ENCODE measurements at places on chromosomes 2 and 18.
A peak's percentile ranks its signal among the peaks of the same experiment; 100 is the strongest.

- DNase-seq = no peak
These were observed 143.9 kb downstream of the LTBP1 start for GRCh38 chr2:33090553-33091134.

GRCh38 chr2:213317929-213318328 is 33.7 kb downstream of the SPAG16 start:
- no peak for DNase-seq

GRCh38 chr18:8910843-8911242 is 191.7 kb upstream of the NDUFV2 start:
- no peak for DNase-seq

GRCh38 chr2:23464905-23465537 is 80.0 kb downstream of the KLHL29 start:
- no peak for DNase-seq

GRCh38 chr2:57907411-57907810 is 139.2 kb upstream of the VRK2 start:
- no peak for DNase-seq

- DNase-seq = no peak
These were observed 237.0 kb downstream of the IKZF2 start for GRCh38 chr2:212914392-212914791.

DNA sequence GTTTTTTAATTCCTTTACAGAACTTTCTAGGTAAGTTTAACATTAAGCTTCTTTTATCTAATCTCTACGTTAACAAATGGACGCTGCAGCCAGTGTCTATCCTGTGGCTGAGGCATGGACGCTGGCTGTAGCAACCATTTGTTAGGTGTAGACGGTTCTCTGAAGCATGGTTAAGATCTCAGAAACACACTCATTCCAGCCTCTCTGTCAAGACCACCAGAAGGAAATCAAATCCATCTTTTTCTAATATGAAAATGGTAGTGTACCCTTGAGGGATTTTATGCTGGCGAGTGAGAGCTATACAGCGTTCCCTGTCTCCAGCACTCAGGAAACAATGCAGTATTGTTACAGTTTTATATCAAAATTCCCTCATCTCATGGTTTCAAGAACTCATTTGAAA is 78.0 kb downstream of the DTNB start:
- DNase-seq = no peak

GRCh38 chr18:5145168-5145825 is 51.8 kb downstream of the AKAIN1 start:
- no peak for DNase-seq

- no peak for DNase-seq
These were observed 253.5 kb downstream of the LDLRAD4 start for GRCh38 chr18:13471971-13472628.

- no peak for DNase-seq
These were observed 47.7 kb downstream of the PRKCE start for GRCh38 chr2:45699032-45699658.

DNA sequence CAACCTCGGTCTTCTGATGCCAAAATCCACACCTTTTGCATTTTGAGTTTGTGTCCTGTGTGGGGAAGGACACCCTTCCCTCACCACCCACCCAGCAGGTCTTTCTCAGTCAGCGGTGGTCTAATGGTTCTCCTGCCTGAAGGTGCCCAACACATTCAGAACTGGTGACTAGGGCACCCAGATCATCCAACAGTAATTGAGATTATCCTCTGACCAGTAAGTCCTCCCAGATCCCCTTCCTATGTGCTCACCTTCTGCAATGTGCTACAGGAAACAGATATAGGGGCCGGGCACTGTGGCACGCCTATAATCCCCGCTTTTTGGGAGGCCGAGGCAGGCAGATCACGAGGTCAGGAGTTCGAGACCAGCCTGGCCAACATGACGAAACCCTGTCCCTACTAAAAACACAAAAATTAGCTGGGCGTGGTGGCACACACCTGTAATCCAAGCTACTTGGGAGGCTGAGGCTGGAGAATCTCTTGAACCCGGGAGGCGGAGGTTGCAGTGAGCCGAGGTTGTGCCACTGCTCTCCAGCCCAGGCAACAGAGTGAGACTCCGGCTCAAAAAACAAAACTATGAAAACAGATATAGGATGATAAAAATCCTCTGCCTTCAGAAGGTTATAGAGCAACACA is 56.2 kb downstream of the REEP1 start:
- no peak for DNase-seq

- peak; percentile 82 for DNase-seq
These were observed 139.2 kb downstream of the LAMA3 start for GRCh38 chr18:23828426-23828825.

DNA sequence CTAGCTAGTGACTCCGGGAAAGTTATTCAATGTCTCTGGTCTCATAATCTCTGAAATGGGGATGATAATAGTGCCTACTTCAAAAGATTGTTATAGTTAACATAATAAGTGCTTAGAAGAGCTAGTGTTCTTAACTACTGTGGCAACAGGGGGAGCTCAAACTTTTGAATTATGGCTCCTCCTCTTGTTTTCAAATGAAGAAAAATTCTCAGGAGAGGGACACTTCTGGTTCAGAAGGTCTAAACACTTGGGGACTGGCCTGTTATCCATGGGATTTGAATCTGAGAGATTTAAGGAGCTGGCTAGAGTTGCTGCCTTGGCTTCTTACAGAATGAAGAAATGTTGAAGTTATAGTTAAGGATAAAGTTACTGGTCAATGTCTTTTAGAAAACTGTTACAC is 92.2 kb upstream of the ITGB6 start:
- DNase-seq = no peak

DNA sequence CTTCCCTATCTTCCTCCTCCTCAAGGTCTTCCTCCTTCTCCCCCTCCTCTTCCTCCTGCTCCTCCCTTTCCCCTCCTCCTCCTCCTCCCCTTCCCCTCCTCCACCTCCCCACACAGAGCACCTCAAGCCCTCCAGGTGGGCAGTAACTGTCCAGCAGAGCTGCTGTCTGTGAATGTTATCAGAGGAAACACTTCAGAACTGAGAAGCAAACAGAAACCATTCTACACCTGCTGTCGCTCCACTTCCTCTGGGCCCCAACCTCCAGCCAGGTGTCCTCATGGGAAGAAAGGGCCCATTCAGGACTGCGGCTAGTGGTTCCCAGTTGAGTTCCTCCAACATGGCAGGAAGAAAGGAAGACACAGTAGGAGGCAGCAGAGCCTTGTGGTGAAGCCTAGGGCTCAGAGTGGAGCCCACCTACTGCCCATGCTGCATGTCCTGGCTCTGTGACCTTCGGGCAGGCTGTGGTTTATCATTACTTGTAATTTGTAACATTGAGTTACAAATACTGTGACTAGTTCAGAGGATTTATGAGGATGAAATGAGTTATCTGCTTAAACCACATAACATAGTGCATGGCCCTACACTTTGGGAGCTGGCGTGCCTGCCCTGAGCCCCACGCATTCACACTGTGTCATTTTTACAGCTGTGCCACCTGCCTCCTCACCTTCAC is 165.9 kb upstream of the ID2 start:
- DNase-seq = no peak

GRCh38 chr18:2914185-2914880 is 67.5 kb downstream of the EMILIN2 start:
- DNase-seq = no peak

DNA sequence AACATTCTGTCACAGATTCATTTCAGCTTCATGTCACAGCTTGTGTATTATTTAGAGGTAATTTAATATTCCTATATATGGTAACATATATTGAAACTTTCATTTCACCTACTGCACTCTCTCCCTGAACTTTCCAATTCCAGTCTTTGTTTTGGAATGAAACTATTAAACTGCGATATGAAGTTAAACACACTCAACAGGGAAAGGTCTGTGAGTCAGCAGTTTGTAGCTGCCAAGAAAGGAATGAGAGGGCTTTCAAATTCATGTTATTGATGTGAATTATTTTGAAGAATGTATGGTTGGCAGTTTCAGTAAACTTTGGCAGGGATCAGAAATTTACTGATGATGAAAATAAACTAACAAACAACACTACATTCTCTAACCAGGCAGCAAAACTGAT is 148.3 kb downstream of the HNMT start:
- no peak for DNase-seq

GRCh38 chr2:171787333-171788072 is 100.2 kb downstream of the DYNC1I2 start:
- DNase-seq = no peak

DNA sequence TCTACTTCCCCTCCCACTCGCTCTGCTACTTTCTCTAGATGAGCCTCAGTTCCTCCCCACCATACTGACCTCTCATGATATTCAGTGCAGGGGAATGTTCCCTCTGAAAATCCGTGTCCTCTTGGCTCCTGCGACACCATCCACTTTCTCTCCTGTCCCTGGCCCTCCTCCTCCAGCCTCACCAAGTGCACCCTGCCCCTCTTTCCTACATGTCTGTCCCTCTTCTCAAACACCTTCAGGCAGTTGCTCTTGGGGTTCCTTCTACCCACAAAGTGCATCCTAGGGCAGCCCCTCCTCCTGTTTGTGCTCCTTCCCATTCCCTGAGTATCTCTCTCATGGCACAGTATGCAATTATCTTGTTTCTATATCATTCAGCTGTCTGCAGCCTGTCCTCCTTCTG is 246.4 kb upstream of the RAB6C start:
- DNase-seq = no peak

GRCh38 chr2:149084924-149085795 is 46.7 kb downstream of the LYPD6B start:
- DNase-seq = no peak

DNA sequence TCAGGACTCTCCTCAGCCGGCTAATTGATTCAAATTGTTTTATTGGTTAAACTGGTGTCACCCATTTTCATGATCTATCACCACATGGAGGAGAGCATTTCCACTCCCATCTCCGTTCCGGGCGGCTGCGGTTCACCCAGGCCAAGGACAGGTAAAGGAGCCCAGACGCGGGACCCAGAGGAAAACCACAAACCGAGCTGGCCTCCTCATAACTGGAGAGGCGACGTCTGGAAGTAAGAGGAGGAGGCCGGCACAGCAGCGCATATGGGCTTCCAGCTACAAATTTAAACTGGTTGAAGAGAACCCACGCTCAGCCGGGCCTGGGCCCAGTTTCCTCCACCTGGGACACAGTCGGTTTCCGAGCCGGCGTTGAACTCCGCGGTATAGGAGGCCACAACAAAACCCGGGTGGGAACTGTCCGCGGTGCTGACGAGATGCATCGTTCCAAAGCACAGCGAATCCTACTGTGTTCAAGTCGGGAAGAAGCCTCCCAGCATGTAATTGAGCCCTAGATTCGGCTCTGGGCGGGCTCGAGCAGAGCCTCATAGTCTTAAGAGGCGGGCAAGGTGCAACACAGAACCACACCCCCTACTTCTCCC is 3.0 kb upstream of the SKOR2 start:
- peak; percentile 6 for DNase-seq

- no peak for DNase-seq
These were observed 155.9 kb upstream of the RASGRP3 start for GRCh38 chr2:33320573-33320972.

- DNase-seq = no peak
These were observed 122.4 kb downstream of the SETBP1 start for GRCh38 chr18:44803019-44803650.

DNA sequence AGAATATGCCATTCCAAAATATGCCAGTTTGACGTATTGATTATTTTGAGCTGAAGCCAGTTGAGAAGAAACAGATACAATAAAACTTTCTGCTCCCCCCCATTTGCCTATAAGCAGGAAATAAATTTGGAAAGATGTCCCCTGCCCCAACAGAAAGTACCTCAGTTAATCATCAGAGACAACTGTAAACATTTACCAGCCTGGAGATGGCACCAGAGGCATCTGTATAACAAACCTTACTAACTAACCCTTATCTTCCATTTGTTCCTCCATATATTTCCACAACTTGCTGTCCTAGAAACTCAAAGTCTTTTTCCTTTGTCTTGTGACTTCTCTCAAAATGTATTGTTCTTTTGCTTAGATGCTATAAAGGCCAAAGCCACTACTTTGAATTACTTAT is 93.8 kb downstream of the AKAIN1 start:
- DNase-seq = no peak

DNA sequence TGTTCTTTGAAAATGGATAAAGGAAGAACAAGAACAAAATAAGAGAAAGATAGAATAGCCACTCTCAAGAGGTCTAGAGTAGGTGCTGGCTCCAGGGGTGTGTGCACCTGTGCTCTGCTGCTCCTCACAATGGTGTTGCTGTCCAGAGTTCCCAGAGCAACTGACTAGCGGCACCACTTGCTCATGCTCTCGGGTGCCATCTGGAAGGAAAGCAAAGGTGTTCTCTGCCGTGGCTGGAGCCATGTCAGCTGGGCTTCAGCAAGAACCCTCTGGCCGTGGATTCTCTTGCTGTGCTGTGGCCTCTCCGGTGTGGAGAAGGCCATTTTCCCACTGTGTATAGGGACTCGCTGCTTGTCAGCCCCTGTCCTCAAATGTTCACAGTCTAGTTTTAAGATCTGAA is 114.6 kb upstream of the TEX51 start:
- no peak for DNase-seq

GRCh38 chr2:25301453-25302352 is 40.0 kb downstream of the DNMT3A start:
- DNase-seq = no peak

DNA sequence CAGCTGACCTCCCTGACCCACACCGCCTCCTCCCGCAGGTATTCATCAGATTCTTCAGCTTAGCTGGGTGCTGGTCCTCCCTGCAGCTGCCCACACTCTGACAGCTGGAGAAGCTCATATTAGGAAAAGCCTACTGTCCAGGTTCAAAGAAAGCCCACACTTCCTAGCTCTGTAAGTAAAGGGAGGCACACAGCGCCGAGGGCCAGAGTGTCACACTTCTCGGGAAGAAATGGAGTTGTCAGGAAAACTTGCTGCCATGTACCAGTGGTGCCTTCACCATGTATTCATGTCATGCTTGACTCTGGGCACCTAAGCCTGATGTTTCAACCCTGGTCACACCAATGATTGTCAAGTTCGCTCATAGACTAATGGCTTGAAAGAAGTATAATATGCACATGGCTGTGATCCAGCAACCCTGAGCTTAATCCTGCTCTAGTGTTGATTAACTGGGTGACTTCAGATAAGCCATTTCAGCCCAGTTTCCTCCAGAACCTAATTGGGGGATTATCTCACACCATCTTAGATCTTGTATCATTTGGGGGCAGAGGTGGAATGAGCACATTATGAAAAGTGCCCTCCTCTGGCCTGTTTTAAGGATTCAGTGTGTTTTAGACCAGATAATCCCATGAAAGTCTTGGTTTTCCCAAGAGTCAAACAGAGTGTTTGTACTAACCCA is 180.3 kb upstream of the PARD3B start:
- DNase-seq = no peak

DNA sequence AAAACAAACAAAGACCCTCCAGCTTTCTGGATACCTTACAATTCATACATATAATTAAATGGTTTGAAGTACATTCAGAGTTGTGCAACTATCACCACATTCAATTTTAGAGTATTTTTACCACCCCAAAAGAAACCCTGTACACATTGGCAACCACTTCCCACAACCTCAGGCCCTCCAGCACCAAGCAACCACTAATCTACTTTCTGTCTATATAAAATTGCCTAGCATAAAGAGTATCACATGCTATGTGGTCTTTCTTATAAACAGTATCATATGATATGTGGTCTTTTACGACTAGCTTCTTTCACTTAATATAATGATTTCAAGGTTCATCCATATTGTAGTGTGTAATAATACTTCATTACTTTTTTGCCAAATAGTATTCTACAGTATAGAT is 7.3 kb downstream of the IER3IP1 start:
- DNase-seq = no peak

- no peak for DNase-seq
These were observed 1046.0 kb upstream of the TMEFF2 start for GRCh38 chr2:193240752-193241151.

Measured in T-cell (primary cell).